ENCODE measurements at places on chromosomes 12 and 14.

- no peak for DNase-seq
These were observed 30.8 kb upstream of the AKAP6 start for GRCh38 chr14:32298346-32298745.

DNA sequence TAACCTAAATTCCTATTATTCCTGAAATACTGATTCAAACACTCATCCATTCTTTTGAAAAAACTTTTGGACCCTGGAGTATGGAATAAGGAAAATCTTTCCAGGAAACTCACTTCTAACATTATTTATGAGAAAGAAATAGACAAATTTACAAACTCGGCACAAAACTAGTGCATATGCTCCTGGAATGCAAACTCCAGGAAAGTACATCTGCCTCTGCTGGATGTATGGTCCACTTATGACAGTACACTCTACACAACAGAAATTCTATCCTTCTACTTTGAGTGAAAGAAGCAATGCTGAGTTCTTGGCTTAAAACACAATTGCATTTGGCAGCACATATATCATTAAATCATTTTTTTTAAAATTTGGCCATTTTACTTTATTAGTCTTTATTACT, 700.5 kb upstream of the STXBP6 start:
- no peak for DNase-seq

DNA sequence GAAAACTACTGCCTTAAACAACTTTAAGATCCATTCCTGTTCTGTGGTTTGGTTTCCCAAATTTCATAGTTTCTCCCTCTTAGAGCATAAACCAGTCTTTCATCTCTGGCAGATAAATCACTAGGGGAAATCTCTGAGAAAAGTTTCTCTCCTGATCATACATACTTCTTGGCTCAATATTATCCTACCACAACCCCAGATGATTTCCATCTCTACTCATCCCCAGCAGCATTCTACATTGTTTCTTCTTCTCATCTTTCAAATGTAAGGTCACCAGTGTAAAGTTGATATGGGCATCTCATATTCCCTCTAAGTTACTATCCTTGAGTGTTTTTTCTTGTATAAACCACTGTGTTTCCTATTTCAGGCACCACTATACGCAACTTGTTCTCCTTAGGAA, 45.9 kb upstream of the PLEKHG7 start:
- no peak for DNase-seq

DNA sequence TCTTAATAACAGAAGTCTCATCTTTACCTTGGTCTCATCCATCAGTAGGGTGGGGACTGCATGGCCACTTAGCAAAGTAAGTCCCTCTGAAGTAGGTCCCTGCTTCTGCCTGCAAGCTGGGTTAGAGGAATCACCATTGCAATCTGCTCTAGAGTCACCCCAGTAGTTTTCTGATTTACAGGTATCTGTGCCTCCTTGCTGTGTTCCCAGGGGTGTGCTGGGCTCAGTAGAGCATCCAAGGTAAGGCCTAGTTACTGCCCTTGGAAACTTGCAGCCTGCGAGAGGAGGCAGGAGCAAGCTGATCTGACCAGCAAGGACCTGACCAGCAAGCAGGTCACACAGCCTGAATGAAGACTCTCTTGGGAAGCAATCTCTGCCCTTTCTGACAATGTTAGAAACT, 160.8 kb upstream of the GSC start:
- DNase-seq: no peak

GRCh38 chr12:69028941-69029729, 96.2 kb upstream of the CPM start:
- DNase-seq: no peak

GRCh38 chr14:85731186-85731585, 201.2 kb downstream of the FLRT2 start:
- DNase-seq: no peak

DNA sequence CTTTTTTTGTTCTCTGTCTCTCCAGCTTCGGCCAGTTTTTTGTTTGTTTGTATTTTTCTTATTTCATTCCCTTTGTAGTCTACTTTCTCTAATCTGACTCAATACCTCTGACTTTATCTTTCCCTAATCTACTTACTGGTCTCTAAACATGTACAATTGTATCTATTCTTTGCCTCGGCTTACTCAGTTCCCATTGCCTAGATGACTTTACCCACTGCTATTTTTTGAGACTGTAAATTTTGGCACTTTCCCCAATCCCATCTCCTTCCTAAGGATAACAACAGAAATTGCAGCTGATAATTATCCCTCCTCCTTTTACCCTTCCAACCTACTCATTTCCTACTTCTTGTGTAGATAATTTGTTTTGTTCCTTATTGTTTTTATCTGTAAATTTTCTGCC, 511.1 kb downstream of the RPL10L start:
- DNase-seq: no peak

All from activated CD8-positive, alpha-beta memory T cell treated with anti-CD3 and anti-CD28 coated beads for 48 hours (primary cell).